ENCODE measurements at places on chromosomes 2 and 18. TPM values are rescaled to one million over a fixed set of nuclear protein-coding genes. Genes with fewer than 3 reads are reported as not detected.

- DNase-seq, result no peak
Measured at GRCh38 chr2:101111262-101111838, 39.8 kb downstream of the TBC1D8 start.

- DNase-seq, result no peak
Measured at GRCh38 chr2:42547446-42548295, 20.8 kb upstream of the MTA3 start.

DNA sequence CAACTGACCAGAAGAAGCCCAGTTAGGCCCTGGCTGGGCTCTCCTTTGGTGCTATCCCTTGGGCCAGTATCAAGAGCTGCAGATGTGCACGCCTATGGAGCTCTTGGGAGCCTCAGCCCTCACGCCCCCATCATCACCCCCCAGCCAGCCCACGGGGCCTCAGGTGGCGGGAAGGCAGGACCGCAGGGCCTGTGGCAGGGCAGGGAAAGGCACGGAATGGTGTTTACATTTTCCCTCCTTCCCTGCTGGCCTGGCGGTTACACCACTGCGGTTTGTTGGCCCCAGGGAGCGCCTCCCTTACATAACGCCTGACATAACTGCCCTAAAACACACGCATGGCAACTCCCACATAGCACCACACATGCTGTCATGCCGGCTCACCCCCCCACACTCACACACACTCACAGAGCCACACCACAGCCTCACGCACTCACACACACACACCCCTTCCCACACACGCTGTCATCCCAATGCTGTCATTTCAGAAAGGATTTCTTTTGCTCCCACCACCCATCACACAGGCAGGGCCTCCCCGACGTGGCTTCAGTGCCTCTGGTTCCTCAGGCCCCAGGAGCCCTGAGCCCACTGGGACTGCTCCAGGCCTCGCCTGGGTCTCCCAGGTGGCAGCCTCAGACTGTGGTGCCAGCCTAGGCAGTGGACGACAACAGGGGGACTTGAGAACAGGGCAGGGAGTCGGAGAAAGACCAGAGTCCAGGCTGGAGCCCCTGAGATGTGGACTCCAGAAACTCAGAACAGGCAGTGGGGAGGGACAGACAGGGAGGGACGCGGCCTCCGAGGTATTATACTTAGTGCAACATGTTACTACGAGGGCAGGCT, 15.7 kb downstream of the ZFP36L2 start:
- peak; percentile 81 for DNase-seq

GRCh38 chr2:177489719-177490301, 97.2 kb downstream of the AGPS start:
- no peak for DNase-seq

GRCh38 chr2:160870729-160871465, 289.3 kb upstream of the TANK start:
- no peak for DNase-seq

DNA sequence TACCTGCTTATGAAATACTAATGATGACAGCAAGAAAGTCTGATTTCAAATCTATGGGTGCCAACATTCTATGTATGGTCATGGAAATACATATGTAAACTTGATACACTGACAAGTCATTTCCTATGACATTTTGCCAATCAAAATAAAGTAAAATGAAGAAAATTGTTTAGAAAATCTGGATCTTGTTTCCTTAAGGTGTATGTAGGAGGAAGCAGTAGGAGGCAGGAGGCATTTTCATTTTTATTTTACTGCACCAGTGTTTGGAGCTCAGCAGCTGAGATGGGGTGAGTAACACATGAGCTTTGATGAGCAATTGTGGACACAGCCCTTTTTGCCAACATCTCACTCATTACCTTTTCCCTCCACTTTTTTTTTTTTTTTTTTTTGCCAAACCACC, 167.0 kb downstream of the AFF3 start:
- DNase-seq, result no peak

GRCh38 chr18:42082415-42083234, 127.6 kb downstream of the PIK3C3 start:
- DNase-seq, result no peak

GRCh38 chr2:8819194-8819593, 18.2 kb downstream of the KIDINS220 start:
- DNase-seq, result no peak

DNA sequence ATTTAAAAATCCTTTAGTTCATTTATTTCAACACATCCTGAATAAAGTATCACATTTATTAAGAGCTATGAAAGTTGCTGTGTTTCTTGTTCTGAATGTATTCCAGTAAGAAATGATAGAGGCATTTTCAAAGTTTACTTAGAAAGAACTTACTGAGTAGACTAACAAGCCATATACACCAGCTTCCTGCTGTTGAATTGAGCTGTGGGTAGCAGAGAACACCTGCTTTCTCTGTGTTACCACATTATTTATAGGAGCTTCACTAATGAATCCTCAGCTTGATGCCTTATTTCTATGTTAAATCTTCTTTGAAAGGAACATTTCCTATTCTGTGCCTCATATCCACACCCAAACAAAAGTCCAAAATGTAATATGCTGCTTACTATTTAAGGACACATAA, 115.4 kb downstream of the CCDC141 start:
- DNase-seq, result no peak

GRCh38 chr2:141589314-141589713, 541.5 kb downstream of the LRP1B start:
- DNase-seq, result no peak

GRCh38 chr18:57087644-57088376, 59.1 kb upstream of the BOD1L2 start:
- DNase-seq, result no peak

GRCh38 chr2:68060652-68061051, 2.2 kb downstream of the C1D start:
- no peak for DNase-seq

GRCh38 chr2:102391565-102391964, 31.4 kb upstream of the IL18RAP start:
- DNase-seq, result no peak

DNA sequence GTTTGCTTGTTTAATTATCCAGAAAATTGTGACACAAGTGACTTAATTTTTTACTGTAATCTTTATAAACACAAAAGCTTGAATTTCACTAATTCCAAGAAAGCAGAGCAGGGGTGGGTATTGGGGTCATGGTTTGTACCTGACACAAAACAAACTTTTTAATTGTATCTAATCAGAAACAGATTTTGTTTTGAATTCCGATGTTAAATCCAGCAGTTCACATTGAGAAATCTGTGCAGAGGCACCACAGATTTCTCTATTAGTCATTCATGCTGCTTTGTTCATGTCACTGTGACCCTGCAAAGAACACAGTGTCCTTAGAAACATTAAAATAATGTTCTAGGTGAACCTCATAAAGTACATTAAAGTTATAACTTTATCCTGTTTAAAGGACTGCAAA, 443.4 kb downstream of the NYAP2 start:
- DNase-seq, result no peak

DNA sequence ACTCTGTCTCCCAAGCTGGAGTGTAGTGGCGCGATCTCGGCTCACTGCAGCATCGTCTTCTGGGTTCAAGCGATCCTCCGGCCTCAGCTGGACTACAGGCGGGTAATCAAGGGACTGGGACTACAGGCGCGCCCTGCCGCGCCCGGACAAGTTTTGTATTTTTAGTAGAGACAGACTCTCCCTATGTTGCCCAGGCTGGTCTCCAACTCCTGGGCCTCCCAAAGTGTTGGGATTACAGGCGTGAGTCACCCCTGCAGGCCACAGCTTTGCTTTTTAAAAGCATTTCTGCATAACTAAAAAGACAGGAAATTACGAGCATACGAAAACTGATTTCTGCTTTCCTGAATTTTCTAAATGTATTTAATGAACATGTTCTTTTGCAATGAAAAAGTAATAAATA, 916 bp upstream of the OSBPL1A start:
- DNase-seq, result no peak

The FIGN gene
- total RNA-seq, result 16.7 TPM

The ALPI gene
- total RNA-seq, result not detected

The TMBIM1 gene
- total RNA-seq, result 138 TPM

The ALPG gene
- not detected for total RNA-seq

The BCL11A gene
- 37.5 TPM for total RNA-seq

The DCC gene
- not detected for total RNA-seq

The SERPINB8 gene
- 2.2 TPM for total RNA-seq

The NRP2 gene
- total RNA-seq, result 7.6 TPM

The LOXHD1 gene
- 0.35 TPM for total RNA-seq
